ENCODE measurements at places on chromosomes 1 and 21.

DNA sequence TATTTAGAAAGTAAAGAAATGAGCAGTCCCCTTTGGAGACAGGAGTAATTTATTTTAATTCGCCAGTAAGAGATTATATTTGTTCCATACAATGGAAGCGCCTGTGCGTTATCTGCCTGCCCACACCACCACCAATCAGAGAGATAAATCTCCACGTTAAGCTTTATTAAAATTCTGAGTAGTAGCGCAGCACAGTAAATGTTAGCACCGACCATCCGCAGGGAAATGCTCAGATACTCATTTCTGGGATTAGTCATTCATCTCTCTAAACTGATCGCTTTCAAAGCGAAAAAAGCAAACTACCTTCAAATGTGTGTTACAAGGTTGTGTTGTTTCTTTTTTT lies 1.2 kb downstream of the ETS2 start:
- DNase-seq = no peak

DNA sequence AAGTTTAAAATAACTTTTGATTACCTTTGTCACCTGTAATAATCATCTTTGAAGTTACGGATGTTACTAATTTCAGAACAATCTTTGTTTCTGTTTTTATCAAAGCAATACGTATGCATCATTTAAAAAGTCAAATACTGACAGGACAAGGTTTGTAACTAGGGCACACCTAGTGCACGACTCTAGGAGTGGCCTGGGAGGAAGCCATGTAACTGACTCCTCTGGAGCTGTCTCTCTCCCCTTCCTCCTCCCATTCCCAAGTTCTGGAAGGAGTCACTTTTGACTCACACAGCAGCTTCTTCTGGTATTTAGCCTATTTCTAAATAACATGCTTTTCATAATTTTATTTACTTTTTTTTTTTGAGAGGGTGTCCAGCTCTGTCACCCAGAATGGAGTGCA lies 11.8 kb upstream of the RAP1GAP start:
- no peak for DNase-seq

DNA sequence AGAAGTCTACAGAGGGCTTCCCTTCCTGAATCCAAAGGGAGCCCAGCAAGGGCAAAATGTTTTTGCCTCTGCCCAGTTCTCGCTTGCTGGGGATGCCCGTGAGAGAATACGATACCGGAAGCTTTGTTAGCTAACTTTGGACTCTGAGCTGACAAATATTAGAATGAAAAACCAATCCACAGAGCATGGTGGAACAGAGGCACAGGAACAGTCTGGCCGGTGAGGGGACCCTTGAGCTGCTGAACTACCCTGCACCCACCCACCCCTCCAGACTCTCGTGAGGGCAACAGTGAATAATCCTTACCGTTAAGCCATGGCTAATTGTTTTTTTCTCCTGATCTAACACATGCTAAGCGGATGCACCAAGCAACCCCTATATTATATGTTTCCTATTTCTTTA lies 76.3 kb upstream of the AKT3 start:
- no peak for DNase-seq

GRCh38 chr1:19468397-19468956 lies 16.9 kb downstream of the CAPZB start:
- no peak for DNase-seq
